ENCODE measurements at places on chromosomes 13 and 19.

DNA sequence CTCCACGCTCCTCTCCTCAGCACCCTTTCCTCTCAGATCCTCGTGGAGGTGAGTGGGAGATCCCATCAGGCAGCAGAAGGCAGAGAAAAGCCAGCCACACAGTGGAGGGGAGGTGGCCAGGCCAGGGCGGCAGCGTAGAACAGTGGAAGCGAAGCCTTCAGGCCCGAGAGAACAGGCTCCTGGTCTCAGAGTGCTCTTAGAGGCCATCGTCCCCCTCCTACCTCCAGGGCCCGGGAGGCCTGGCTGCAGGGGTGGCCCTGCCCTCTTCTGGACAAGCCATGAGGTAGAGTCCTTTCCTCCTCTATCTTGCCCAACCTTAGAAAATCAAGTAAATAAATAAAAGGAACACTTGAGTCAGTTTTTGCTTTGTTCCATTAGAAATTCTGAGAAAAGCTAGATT, 202.0 kb downstream of the KATNAL1 start:
- DNase-seq: no peak

- no peak for DNase-seq
These were observed 9.2 kb upstream of the RASL11A start for GRCh38 chr13:27261396-27261795.

DNA sequence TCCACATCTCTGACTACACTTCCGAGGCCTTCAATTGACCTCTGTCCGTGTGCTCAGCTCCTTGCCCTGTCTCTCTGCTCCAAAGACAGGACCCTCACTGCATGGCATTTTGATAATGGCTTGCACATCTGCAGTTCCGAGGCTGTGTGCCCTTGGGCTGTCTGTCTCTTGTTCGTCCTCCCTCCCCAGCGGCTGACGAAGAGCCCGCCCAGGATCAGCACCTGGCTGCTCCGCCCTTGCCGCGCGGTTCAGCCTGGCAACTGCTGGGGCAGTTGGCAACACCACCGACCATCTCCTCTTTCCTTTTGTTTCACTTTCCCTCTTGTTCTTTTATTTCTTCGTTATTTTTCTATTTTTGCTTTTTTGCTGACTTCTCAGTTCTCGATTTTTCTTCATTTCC, 270.4 kb downstream of the TEX29 start:
- DNase-seq: no peak

DNA sequence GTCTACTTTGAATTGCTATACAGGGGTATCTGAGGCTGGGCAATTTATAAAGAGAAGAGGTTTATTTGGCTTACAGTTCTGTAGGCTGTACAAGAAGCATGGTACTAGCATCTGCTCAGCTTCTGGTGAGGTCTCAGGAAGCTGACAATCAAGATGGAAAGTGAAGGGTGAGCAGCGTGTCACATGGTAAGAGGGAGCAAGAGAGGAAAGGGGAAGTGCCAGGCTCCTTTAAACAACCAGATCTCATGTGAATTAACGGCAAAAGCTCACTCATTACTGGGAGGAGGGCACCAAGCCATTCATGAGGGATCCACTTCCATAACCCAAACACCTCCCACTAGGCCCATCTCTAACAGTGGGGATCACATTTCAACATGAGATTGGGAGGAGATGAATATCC, 222.4 kb downstream of the TDRD3 start:
- no peak for DNase-seq

DNA sequence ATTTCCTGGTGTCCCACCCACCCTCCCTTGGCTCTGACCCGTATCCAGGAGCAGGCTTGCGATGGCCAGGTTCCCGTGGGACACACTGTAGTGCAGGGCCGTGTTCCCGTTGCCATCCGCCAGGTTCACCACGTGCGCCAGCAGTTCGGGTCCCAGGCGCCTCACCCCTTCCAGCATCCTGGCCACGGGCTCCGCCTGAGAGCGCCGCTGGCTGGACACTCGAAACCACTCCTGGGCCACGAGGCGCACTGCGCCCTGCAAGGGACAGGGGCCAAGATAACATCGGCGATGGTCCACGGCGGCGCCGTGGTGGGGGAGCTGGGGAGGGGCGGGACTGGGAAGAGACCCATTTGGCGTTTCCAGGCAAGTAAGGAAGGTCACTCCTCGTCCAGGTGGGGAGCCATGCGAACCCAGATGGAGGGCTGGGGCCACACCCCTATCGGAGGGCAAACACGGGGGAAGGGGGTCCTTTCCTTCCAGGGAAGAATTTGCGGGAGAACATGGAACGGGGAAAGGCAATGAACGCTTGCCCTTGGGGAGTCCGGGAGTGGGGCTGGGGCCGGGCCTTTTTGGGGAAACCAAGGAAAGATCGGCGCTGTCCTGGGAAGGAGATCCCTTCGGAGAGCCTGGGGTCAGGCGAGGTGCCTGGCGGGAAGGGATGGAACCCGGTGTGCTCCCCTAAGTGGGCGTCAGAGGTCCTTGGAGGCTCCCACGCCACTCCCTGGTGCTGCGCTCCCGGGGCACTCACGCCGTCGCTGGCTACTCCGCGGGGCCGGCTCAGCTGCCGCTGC, 9.9 kb downstream of the KANK3 start:
- no peak for DNase-seq

- DNase-seq: no peak
These were observed 77.2 kb upstream of the TMTC4 start for GRCh38 chr13:100751826-100752225.

- peak; percentile 86 for DNase-seq
These were observed 14.7 kb upstream of the ADGRE5 start for GRCh38 chr19:14366529-14366928.

- no peak for DNase-seq
These were observed 275.3 kb upstream of the KLF12 start for GRCh38 chr13:74409551-74409950.

DNA sequence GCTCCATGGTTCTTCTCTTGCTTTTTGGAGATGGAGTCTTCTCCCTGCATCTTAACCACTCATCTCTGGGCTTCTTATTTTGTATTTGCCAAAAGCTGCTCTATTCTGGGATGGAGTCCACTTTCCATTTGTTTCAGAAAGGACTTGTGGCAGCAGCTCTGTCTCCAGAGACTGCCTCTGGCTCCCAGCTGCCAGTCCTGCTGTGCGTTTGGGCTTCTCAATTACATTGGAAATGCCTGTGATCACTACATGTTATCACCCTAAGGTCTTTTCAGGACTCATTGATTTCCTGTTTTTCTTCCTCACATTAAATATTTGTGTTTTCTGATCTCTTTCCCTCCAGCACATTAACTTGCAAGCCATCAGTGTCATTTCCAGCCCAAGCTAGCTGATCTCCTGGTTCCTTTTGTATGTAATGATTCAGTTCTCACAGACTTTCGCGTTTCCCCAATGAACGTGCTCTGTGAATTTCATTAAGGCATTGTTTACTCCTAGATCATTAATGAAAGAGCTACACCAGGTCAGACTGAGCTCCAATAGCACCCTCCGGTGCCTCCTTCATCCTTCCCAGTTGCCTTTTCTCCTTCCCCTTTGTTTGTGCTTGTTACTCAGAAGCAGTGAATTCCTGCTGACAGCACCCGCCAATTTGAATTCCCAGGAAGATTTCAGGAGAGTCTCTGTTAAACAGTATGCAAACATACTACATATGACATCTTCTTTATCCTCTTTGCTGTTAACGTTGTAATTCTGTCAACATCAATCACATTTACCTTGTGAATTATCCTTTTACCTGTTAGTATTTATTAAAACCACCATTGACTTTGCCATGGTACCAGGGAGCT, 3.0 kb downstream of the CBY2 start:
- DNase-seq: no peak

- DNase-seq: peak; percentile 41
These were observed 49.3 kb downstream of the UFM1 start for GRCh38 chr13:38398711-38399493.

DNA sequence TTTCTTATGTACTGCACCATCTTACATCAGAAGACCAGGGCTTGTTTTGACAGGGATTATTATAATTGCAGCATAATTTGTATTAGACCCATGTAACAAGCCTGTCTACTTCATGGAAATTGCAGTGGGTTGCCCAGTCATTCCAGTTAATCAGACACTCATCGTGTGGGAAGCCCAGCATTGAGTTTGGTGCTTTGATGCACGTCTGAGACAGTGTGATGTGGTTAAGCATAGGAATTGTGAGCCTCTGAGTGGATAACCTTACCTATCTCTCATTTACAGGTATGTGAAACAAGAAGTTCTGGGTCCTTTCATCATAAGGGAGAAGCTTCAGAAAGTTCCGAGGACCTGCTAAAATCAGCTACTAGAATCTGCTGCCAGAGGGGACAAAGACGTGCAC, 12.8 kb downstream of the RGCC start:
- no peak for DNase-seq

- DNase-seq: no peak
These were observed 395.1 kb downstream of the FOXO1 start for GRCh38 chr13:40271271-40271885.

DNA sequence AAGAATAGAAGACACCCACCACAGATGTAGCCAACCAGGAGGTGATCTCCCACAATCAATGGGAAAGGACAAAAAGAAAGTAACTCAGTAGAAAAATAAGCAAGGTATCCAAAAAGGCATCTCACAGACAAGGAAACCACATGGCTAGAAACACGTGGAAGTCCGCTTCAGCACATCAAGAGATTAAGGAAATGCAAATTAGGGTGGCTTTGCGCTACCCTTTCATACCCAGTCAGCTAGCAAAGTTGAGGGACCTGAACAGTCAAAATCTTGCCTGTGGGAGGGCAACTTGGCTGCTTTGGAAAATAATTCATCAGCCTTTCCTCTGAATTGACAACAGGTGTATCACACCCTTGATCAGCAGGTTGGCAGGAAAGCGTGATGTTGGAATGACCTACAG, 11.6 kb upstream of the UQCR11 start:
- DNase-seq: no peak

DNA sequence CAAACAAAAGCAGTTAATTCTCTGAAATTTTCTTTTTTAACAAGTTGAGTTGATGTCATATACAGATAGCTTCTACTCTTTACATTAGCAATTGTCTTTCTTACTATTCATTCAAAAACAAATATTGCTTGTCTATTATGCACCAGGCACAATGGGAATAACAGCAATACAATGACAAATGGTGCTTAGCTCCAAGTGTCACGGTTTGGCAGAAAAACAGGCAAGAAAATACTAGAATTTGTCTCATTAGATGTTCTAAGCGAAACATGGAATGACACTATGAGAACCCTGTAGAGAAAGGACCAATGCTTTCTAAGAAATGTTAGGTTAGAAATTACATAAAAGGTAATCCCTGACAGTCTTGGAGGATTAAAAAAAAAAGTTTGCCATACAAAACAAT, 187.6 kb downstream of the PCDH9 start:
- no peak for DNase-seq

DNA sequence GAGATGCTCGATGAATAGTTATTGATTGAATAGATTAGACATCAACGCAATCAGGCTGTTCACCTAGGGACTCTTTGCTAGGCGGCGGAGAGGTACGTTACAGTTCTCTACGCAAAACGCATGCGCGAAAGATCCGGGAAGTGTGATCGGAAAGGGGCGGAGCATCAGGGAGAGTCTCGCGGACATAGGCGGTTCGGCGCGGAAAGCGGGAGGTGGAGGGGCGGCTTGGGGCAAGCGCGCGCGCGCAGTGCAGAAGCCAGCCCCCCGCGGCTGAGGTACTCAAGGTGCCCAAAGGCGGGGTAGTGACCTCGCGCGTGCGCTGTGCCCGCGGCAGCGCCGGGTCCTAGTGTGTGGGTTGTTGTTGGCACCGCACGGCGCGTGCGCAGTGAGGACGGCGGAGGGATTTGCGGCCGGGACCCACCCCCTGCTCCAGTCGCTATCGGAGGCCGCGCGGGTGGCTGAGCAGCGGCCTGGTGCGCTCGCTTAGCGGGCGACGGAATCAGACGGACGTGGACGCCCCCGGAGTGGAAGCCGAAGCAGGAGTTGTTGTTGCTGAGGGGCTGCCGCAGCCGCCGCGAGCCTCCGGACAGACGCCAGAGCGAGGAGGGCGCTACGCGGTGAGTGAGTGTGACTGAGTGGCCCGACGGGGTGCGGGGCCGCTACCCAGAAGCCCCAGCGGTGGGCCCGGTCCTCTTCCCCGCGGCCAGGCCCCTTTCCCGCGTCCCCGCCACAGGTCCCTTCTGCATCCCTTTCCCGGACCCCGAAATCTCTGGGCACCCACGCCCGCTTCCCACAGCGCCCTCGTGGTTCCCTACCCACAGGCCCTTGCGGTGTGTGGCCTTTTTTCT, at the start of gene SNRNP70:
TSS of gene SNRNP70 (plus strand) at position 432 of the 848 bp plus-strand sequence. CDS start 964 bp downstream, outside the sequence.
- peak; percentile 96 for DNase-seq

GRCh38 chr13:93039131-93039530, 187.5 kb upstream of the GPC6 start:
- no peak for DNase-seq

DNA sequence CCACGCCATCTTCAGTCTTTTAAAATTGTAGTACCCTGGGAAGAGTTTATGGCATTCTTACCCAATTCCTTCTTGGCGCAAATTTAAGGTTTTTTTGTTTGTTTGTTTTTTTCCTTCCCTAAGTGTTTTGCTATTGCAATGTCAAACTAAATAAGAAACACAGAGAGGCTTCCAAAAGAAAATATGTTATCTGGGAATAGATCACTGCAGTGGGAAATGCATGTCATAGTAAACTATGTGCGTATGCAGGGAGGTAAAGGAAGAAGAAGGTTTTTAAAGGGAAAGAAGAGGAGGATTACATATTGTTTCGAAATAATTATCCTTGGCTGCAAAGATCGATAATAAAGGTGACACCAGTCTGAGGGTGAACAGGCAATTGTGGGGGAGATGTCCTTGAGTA, 13.2 kb downstream of the CLEC11A start:
- no peak for DNase-seq

GRCh38 chr19:18232540-18233223, 6.4 kb upstream of the PDE4C start:
- no peak for DNase-seq

DNA sequence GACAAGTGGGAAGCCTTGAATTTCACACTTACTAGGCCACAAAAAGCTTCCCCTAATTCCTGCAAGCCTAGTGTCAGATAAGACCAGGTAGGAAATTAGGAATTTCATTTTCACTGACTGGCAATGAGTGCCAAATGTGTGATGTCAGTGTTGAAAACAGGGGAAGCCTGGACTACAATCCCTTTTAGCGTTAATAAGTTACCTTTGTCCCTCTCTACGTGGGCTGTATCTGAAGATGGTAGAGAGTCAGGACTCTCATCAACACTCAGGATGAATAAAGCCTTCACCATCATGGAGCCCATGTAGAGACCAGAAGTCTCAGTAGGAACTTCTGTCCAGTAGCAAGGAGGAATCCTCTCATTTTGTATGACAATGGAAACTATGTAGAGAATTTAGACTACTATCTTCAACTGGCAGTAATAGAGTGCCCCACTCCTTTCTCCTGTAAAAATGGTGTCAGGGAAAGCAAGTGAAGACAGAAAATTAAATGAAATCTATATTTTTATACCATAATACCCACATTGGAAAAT, 324.1 kb upstream of the KLHL1 start:
- DNase-seq: no peak

- DNase-seq: no peak
These were observed 694.3 kb upstream of the SGCG start for GRCh38 chr13:22486490-22486889.
